Astrocyte (in vitro differentiated cells and primary cell): ENCODE measurements at places on chromosomes 2 and 18. TPM values are rescaled to one million over a fixed set of nuclear protein-coding genes. Genes with fewer than 3 reads are reported as not detected.

GRCh38 chr2:193523662-193524061 lies 1328.9 kb upstream of the TMEFF2 start:
- H3K36me3 ChIP-seq: no peaks in the 10 kb centered on the region
- H3K27ac ChIP-seq: no peak overlapping the region
- peak; percentile 14 for DNase-seq
- no peaks in the 10 kb centered on the region for H3K4me1 ChIP-seq

The EEF1B2 gene
- 518 and 546 TPM in 2 replicates for total RNA-seq

The KIF3C gene
- total RNA-seq: 37.6 and 38.7 TPM in 2 replicates

DNA sequence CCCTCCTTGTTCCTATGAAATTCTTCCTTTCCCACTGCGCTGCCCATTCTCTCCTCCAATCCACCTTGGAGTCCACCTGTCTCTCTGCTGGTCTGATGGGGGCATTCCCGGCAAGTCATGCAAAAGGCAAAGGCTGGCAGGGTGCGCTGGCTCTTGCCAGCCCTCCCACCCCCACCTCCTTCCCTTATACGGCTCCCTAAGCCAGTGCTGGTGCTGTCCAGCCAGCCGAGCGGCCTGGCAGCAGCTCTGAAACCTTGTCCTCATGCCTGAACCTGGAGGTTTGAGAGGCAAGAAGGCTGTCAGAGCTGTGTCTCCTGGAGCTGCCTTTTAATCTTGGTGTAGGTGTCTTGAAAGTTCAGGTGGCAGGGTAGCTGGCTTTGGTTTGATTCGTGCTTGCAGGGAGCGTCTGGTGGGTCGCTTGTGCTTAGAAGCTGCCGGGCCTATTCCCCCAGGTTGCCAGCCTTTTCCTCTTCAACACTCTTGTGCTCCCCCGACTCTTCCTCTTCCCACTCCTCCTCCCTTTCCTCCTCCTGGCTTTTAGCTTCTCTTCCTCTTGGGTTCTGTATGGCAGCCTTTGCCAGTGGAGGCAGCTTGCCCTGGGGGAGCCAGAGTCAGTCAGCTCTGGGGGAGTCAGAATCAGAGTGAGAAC lies 748 bp downstream of the LIPG start:
- no peaks in the 10 kb centered on the region for H3K36me3 ChIP-seq
- H3K27me3 ChIP-seq: peaks cover 16% of the 10 kb centered on the region
- peak overlapping the region; percentile 60 for H3K4me3 ChIP-seq
- no peak overlapping the region for H3K27ac ChIP-seq

GRCh38 chr2:197311421-197312033 lies 947 bp upstream of the ANKRD44 start:
- no peaks in the 10 kb centered on the region for H3K27me3 ChIP-seq
- H3K4me1 ChIP-seq: peaks cover 13% of the 10 kb centered on the region
- no peaks in the 10 kb centered on the region for H3K36me3 ChIP-seq
- H3K27ac ChIP-seq: no peak overlapping the region
- peak overlapping the region; percentile 64 for H3K4me3 ChIP-seq
- peak; percentile 40 for DNase-seq

DNA sequence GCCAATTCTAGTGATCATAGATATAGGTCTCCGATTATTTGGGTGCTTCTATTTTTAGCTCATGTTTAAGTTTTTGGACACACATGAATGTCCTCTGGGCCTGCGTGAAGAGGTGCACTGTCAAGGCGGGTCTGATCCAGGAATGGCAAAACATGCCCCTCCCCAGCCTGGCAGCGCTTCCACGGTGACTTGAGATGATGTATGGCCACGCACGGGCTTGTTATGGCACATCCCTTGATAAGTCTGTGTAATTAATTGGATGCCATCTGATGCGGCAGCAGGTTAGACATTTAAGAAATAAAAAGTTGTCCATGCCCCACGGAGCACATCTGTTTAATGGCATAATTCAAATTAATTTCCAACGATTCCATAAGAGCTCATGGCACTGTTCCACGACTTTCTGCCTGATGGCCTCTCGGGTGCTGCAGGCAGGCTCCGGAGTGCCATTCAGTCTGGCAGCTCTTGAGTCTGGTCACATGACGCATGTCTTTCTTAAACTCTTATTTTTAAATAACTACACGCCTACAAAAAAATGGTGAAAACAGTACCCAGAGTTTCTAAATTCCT lies 151.4 kb downstream of the ACKR3 start:
- no peak for DNase-seq
- H3K27me3 ChIP-seq: peaks cover 6% of the 10 kb centered on the region
- no peak overlapping the region for H3K4me3 ChIP-seq
- no peaks in the 10 kb centered on the region for H3K36me3 ChIP-seq
- no peak overlapping the region for H3K27ac ChIP-seq

The KCNK3 gene
- 1.9 and 2.3 TPM in 2 replicates for total RNA-seq

The CCDC121 gene
- 1.2 and 1.6 TPM in 2 replicates for total RNA-seq

- peaks cover 32% of the 10 kb centered on the region for H3K36me3 ChIP-seq
- peak; percentile 43 for DNase-seq
- H3K27ac ChIP-seq: peak overlapping the region; percentile 10
- H3K27me3 ChIP-seq: no peaks in the 10 kb centered on the region
- H3K4me1 ChIP-seq: peaks cover 9% of the 10 kb centered on the region
Observed at GRCh38 chr2:216445501-216445900, 33.2 kb downstream of the SMARCAL1 start.

The IL36A gene
- not detected in 2 replicates for total RNA-seq

- H3K27ac ChIP-seq: no peak overlapping the region
- no peaks in the 10 kb centered on the region for H3K27me3 ChIP-seq
- DNase-seq: no peak
- H3K4me3 ChIP-seq: no peak overlapping the region
- no peaks in the 10 kb centered on the region for H3K4me1 ChIP-seq
- no peaks in the 10 kb centered on the region for H3K36me3 ChIP-seq
Observed at GRCh38 chr18:78641689-78642231, 337.9 kb upstream of the SALL3 start.

- peaks cover 16% of the 10 kb centered on the region for H3K36me3 ChIP-seq
- H3K27me3 ChIP-seq: no peaks in the 10 kb centered on the region
- DNase-seq: no peak
- peak overlapping the region; percentile 34 for H3K4me3 ChIP-seq
- H3K4me1 ChIP-seq: peaks cover 65% of the 10 kb centered on the region
Observed at GRCh38 chr18:58865033-58865590, 435 bp downstream of the ZNF532 start.

The TBR1 gene
- total RNA-seq: not detected in 2 replicates

DNA sequence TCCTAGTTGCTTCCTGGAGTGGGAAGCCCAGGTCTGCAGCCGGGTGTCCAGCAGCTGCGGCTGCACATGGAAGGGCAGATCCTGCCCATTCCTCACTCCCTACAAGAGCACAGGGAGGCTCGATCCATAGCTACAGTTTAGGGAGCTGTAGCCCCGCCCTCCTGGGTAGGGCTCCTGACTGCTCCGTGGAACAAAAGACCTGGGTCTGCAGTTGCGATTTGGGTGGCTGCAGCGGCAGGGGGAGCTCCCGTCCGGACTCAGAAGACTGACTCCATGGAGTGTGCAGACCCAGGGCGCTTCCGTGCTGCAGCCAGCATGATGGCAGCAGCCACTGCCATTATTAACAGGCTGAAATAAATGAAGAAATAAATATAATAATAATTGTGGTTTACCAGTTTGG lies 157.3 kb downstream of the CTNNA2 start:
- H3K27ac ChIP-seq: no peak overlapping the region
- no peak overlapping the region for H3K4me3 ChIP-seq
- no peaks in the 10 kb centered on the region for H3K27me3 ChIP-seq
- no peaks in the 10 kb centered on the region for H3K36me3 ChIP-seq

GRCh38 chr2:62661263-62661635 lies 44.3 kb upstream of the EHBP1 start:
- H3K27ac ChIP-seq: peak overlapping the region; percentile 77
- H3K27me3 ChIP-seq: no peaks in the 10 kb centered on the region
- DNase-seq: no peak
- no peaks in the 10 kb centered on the region for H3K36me3 ChIP-seq

DNA sequence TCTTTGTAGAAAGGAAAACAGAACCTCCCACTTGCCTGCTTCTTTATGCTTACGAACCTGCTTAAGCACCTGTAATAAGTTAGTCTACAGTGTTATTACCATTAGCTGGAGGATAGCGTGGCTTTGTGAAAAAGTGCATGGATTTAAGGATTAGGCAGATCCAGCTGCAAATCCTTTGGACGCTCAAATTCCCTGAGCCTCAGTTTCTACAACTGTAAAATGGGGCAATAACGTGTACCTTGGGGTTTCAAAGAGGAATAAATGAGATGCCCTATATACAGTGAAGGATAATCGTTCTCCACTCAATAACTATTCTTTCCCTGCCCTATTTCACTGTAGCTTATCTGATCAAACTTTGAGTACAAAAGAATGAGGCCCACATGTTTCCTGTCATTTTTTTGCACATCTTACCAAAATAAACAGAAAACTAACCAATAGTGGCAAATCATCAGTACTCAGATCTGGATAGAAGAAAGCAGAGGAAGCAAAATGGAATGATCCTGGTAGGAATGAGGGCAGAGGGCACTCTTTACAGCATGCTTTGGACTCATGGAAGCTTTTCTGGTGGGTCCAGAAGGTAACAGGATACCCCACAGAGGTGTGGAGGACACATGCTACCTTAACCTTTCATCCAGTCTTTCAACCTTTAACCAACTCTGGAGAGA lies 14.8 kb downstream of the MOGAT1 start:
- H3K27ac ChIP-seq: no peak overlapping the region
- no peak for DNase-seq
- no peaks in the 10 kb centered on the region for H3K4me1 ChIP-seq
- H3K27me3 ChIP-seq: peaks cover 5% of the 10 kb centered on the region

DNA sequence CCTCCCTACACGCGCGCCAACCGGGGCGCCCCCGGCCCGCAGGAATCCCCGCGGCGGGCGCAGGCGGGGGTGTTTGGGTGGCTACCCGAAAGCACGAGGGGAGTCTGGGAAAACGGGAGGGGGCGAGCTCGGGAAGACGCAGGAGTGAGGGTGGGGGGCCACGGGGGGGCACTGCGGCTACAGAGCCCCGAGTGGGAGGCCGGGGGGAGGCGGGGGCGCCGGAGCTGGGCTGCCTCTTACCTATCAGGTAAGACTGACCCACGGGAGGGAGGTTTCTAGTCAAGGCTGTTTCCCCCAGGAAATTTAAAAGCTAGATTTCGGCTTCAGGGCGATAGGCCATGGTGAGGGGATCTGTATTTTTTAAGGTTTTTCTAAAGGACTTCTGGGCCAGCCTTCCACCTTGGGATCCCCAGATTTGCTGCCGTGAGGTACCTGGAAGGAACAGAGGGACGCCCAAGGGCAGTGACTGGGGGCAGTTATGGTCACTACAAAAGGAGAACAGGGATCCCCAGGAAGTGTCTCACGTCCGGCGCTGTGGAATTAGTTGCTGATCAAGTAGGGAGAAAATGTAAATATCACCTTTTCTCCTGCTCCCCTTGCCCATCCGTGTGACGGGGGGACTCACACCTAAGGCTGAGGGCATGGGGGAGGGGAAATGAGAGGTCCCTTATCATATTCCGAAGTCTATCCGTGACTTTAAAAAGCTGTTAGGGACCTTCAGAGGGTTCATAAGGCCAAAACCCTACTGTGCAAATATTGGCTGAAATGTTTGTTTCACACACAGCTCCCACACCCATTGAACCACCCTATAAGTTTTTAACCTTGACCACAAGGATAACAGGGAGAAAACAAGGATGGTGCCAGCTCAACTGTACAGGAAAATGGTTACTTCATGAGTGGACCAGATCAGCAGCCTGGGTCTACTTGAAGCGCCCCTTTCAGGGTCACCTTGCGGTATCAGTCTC lies 638 bp upstream of the IRS1 start:
- H3K27me3 ChIP-seq: peaks cover 3% of the 10 kb centered on the region
- no peak for DNase-seq
- H3K27ac ChIP-seq: peak overlapping the region; percentile 76
- H3K4me3 ChIP-seq: peak overlapping the region; percentile 60

The KIAA2012 gene
- total RNA-seq: not detected in 2 replicates

- H3K36me3 ChIP-seq: peaks cover 19% of the 10 kb centered on the region
- no peaks in the 10 kb centered on the region for H3K27me3 ChIP-seq
- H3K27ac ChIP-seq: peak overlapping the region; percentile 54
- no peak overlapping the region for H3K4me3 ChIP-seq
Observed at GRCh38 chr2:20304411-20304810, 46.2 kb downstream of the PUM2 start.

The DHRS9 gene
- total RNA-seq: not detected in 2 replicates

DNA sequence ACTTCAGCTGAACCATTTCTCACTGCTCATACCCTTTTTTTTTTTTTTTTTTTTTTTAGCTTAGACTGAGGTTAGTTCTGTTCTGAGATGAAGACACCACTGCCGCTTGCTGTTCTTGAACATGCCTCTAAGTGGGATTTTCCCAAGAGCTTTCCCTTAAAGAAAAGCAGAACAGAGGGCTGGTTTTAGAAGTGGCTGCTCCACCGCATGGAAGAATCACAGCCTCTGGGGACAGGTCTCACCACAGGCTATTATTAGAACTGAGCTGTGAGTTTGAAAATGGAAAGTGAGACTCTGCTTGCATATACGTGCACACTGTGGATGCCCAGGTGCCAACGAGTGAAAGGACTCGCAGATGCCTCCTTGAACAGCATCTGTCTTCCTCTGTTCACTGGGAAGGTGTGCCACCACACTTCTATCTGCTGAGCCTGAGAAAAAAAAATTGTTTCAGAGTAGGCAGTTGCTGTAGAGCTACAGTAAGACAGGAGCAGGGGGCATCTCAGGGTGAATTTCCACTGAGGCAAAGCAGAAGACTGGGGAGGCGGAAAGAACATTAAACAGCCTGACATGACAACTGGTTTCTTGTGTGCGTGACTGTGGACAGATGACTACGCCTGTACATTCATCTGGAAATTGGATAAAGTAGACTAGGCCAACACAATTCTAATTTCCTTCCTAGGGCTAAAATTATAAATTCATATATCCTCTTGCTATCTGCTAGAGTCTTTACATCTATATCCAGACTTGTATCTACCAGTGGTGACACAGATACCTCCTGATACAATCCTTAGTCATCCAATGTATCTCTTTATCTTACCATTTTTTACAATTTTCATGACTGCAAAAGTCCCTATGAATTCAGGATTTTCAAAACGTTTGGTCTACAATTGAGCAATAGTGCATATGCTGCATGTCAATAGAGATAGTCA lies 1045.7 kb upstream of the CELF4 start:
- H3K4me3 ChIP-seq: no peak overlapping the region
- no peak overlapping the region for H3K27ac ChIP-seq
- no peaks in the 10 kb centered on the region for H3K36me3 ChIP-seq
- no peak for DNase-seq

DNA sequence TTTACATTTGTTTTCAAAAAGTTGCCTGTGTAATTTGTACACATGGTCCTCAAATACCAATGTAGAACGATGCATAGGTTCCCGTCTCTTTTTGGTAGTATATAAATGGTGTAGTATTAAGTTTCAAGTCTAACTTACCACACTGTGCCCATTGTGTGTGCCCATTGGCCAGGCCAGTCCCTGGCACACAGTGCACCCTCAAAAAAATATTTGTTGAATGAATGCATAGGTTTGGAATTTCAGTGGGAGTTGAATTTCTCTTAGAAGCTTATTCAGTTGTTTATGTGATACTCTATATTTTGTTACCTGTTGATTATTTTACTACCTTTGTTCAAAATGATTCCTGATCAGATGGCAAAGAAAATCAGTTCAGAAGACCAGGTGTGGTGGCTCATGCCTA lies 30.1 kb downstream of the IDH1 start:
- DNase-seq: peak; percentile 20
- H3K27ac ChIP-seq: no peak overlapping the region
- no peaks in the 10 kb centered on the region for H3K27me3 ChIP-seq
- no peak overlapping the region for H3K4me3 ChIP-seq
- no peaks in the 10 kb centered on the region for H3K4me1 ChIP-seq
